Peyer's patch (tissue), 4 donors: ENCODE measurements at places on chromosomes 2 and 18.

GRCh38 chr2:237879058-237879430 is 19.6 kb downstream of the RAMP1 start:
- DNase-seq: no peak

GRCh38 chr18:26432651-26433424 is 115.5 kb downstream of the KCTD1 start:
- DNase-seq: no peak

- DNase-seq: no peak
Measured at GRCh38 chr2:133173224-133173623, 395.0 kb downstream of the NCKAP5 start.

GRCh38 chr2:233815861-233816260 is 37.7 kb downstream of the MROH2A start:
- DNase-seq: no peak

DNA sequence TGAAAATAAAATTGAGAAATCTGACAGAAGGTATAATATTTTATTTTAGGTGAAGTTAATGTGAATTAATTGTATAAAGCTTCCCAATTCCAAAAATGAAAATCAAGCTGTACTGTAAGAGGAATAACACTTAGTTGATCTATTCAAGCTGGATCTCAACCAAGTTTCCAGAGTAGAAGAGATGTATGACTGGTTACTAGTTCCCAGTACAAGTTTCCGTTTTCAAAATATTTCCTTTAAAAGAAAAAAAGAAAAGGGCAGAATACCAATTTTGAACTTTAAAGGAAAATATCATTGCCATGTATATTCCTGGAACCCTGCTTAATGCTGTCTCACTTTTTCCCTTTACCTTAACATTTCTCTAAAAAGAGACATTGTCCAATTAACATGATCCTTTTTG is 308.5 kb downstream of the IRS1 start:
- DNase-seq: no peak

DNA sequence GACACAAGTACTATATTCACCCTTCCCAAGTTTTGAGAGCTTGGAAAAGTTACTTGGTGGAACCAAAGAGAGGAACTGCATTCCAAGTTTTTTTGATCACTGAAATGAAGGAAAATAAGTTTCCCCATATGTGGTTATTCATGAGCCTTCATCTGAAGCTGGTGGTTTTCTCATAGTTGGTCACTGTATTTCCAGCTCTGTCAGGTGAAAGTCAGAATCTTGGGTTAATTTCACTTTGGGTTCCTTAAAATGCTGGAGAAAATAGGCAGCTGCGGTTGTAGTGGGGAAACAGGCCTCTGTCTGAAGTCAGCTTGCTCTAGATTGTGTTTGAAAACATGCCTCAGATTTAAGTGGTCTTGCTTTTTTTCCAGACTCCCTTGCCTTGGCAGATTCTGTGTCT is 200.5 kb downstream of the HRH4 start:
- DNase-seq: no peak

DNA sequence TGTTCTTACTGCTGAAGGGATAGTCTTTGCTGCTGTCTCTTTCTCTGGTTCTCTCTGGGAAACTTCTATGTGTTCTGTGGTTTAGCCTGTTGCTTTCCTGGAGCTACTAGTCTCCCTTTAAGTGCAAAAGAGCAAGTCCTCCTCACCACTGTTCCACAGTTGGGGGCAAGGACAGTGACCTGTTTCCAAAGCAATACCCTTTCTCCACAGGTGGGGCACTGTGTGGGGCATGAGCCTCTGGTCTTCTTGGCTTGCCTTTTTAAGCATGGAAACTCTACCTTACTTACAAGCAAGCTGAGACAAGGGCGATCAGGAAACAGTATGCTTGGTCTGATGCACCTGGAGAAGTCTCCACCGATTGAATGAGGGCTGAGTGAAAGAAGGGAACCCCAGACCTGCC is 156.7 kb downstream of the CPS1 start:
- DNase-seq: no peak

GRCh38 chr2:131557558-131558321 is 30.1 kb downstream of the CCDC74A start:
- no peak for DNase-seq

DNA sequence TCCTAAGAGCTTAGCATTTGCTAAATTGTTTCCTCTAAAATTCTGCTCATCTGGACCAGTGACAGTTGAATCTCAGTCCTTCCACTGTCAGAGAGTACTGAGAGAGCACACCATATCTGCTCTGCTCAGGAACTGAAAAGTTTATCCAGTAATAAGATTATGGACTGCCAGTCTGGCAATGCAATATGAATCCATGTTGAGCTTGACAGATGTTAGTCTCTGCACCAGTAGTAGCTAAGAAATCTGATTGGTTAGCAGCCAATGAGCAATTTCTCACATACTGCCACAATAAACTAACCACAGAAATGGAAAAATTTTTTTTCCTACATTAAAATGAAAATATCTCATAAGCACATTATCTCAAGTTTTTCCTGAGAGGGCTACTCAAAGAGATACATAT is 2.3 kb downstream of the PRKD3 start:
- no peak for DNase-seq

GRCh38 chr2:64629875-64630274 is 23.8 kb downstream of the SERTAD2 start:
- peak; percentile 3 for DNase-seq

GRCh38 chr2:223433461-223433860 is 168.7 kb downstream of the SCG2 start:
- DNase-seq: no peak

DNA sequence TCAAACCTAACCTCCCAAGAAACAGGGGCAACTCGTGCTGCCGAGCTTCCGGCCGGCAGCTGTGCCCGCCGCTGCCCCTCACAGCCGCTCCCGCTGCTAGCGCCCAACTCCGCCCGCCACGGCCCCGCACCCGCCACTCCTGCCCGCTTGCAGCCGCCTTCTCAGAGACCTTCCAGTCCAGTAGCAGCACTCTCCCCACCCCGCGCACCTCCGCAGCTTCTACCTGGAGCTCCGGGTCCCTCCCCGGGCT is 722 bp upstream of the C2orf15 start:
- no peak for DNase-seq

- DNase-seq: no peak
Measured at GRCh38 chr2:124664363-124664762, 639.3 kb downstream of the CNTNAP5 start.

DNA sequence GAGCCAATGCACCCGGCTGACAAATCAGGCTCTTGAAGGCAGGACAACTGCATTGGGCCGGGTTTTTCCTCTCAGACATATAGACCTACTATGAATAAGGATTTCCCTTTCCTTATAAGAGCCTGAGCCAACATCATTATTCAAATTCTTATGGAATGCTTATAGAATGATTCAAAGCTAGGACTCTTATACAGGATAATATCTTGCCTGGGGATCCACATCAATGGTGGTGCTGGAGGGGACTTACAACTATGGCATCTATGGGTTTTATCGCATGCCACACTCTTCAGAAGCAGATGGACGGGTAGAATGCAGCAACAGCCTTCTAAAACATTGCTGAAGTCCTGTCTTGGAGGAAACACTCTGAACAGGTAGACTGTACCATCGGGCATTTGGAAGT is 296.8 kb upstream of the KYNU start:
- DNase-seq: no peak

- DNase-seq: no peak
Measured at GRCh38 chr2:31004257-31004656, 134.0 kb downstream of the GALNT14 start.

GRCh38 chr2:101200676-101201075 is 49.5 kb upstream of the TBC1D8 start:
- DNase-seq: no peak

- DNase-seq: no peak
Measured at GRCh38 chr2:101089942-101090799, 61.0 kb downstream of the TBC1D8 start.

GRCh38 chr18:11002277-11002676 is 147.1 kb downstream of the PIEZO2 start:
- no peak for DNase-seq

GRCh38 chr2:55844986-55845385 is 78.6 kb downstream of the EFEMP1 start:
- DNase-seq: no peak

DNA sequence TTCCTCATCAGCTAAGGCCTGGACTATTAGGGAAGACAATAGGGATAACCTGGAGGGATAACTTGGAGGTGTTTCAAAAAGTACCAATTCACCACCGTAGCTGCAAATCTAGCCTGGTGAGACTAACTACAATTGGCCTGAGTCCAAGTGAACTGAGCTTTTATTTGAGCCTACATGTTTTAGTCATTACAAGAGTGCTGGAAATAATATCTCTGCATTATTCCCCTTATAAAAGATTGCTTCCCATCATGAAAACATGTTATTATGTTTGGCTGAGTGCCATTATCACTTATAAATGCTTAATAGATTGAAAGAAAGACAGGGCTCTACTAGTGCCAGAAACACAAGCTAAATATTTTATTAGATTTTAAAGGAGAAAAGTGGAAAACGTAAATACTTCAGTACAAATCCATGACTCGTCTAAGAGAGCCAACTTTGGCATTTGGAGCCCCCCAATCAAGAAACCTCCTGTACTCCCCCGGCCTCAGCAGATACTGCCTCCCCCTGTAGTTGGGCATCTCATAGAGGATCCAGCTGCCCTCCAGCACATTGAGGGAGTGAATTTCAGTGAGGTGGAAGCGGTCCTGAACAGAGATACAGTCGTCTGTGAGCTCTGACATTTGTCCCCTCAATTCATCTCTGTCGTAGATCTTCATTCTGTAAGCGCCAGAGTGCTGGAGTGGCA is 3.6 kb downstream of the CRYGB start:
- DNase-seq: no peak

GRCh38 chr2:206289391-206289790 is 14.9 kb downstream of the ZDBF2 start:
- DNase-seq: no peak

DNA sequence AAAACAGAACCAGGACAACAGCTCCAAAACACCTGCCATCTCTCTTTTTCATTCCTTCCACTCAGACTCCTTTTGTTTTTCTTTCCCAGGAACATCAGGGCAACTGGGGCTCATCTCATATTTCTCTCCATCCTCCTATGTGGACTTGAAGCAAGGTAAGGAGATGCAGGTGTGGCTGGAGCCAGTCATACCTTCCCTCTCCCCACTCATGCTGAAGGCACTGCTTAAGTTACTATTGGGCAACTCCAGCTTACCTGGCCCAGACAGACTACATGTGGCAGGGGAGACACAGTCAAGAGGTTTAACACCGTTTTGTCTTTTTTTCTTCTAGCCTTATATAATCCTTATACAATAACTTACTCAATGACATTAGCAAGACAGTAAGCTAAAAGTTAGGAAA is 38.4 kb downstream of the LAMA1 start:
- DNase-seq: no peak

DNA sequence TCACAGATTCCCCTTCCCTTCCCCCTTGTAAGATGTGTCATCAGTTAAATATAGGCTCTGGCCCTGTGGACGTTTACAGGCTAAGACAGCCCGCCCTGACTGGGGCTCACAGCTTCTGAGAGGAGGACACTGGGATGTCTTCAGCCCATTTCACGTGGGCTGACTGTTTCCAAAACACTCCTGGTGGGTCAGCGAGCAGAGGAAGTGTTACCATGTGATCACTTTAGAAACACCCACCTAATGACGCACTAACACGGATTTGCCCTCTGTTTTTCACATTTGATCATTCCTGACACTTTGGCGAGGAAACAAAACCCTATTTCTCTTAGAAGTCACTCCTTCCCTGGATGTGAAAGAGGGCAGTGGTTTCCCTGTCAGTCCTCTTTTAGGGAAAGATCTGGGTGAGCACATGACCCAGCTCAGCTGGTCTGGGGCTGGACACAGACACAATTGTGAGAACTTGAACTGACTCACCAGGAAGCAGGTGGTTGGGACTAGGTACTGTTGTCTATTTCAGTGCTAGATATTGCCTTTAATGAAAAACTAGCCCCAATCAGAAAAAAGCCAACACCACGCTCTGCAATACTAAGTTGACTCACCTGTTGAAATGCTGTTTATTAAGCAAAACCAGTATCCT is 38.8 kb downstream of the BMP10 start:
- DNase-seq: peak; percentile 68

- no peak for DNase-seq
Measured at GRCh38 chr2:203799908-203800307, 67.7 kb upstream of the CTLA4 start.

- no peak for DNase-seq
Measured at GRCh38 chr2:98944775-98945174, 8.8 kb upstream of the CRACDL start.
